ENCODE measurements at places on chromosomes 1 and 21.
A peak's percentile ranks its signal among the peaks of the same experiment; 100 is the strongest.

GRCh38 chr1:41293779-41294178 is 51.7 kb upstream of the SCMH1 start:
- no peak for DNase-seq

GRCh38 chr1:218249338-218250140 is 35.6 kb upstream of the RRP15 start:
- no peak for DNase-seq

DNA sequence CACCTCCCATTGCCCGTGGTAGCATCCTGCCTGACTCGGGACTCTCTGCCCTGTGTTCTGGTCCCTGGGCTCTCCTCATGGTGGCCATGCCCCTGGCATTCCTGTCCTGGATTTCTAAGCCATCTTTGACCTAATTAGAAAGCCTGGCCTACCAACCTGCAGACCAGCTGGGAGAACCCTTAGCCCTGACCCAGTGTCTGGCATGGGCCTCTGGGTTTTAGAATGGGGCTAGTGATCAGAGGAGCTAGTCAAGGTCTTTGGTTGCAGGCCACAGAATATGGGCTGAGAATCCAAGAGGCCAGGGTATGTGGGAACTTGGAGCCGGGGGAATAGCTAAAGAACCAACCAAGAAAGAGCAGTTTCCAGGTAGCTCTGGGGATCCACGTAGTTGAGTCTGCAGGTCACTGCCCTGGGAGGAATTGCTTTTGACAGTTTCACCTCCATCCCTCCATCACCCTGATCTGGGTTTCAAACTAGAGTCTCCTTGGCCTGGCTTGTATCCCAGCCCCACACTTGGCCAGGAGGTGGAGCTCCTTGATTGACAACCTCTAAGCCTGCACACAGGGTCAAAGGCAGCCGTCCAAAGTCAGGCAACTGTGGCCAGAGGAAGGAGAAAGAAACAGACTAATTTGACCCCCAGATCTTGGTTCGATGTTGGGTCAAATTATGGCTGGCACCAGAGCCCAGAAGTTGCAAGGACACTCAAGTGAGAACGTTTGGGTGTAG is 54.7 kb upstream of the ABCG1 start:
- peak; percentile 27 for DNase-seq

DNA sequence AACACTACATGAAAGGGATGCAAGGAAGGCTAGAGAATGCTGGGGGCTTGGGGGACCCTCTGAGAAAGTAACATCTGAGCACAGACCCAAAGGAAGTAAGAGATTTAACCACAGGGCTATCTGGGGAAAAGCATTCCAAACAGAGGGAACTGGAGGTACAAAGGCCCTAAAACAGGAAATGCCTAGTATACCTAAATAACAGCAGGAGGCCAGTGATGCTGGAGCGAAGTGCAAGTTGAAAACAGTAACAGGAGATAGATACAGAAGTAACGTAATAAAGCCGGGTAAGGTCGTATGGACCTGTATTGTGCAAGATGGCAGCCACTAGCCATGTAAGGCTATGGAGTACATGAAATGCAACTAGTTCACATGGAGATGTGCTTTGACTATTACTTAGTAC is 52.1 kb downstream of the CD34 start:
- no peak for DNase-seq

DNA sequence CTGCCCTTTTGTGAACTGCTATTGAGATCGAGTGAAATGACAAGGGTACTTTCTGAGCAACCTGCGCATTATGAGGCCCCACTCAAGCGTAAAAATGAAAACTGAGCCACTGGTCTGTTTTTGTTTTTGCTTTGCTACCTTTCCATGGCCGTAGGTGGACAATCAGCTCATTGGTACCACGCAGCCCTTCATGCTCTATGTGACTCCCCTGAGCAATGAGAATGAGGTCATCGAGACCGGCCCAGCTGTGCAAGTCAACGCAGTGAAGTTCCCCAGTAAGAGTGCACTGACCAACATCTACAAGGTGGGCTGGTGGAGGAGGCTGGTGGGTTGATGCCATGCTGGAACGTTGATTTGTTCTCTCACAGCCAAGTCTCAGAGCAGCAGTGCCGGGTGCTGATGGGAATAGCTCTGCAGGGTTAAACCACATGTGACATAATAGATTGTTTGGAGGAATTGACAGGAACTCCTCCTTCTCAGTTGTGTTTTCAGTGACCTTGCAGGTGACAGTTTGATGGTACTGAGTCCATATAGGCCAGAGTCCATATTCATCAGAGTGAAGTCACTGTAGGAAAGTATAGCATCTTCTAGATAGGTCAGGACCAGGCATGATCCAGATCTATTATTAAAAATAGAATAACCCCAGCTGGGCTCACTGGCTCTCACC is 170.3 kb downstream of the VPS13D start:
- no peak for DNase-seq

- DNase-seq = no peak
These were observed 580 bp upstream of the NECTIN4 start for GRCh38 chr1:161089938-161090337.

DNA sequence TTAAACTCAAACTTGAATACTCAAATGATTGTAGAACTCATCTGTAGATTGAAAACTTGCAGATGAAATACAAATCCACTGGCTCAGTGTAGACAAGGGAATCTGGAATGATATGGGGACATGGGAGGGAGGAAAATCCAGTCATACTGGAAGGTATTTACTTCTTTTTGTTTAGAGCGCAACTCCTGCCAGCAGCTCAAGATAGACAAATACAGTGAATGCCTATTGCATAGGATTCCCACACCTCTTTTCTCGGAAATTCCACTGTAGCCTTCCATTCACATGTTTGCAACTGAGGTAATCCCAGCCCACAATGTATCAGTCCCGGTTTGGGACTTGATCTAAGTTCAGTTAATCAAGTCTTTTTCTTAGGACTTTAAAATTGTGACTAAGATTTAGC is 311.2 kb downstream of the PTPRC start:
- DNase-seq = no peak

DNA sequence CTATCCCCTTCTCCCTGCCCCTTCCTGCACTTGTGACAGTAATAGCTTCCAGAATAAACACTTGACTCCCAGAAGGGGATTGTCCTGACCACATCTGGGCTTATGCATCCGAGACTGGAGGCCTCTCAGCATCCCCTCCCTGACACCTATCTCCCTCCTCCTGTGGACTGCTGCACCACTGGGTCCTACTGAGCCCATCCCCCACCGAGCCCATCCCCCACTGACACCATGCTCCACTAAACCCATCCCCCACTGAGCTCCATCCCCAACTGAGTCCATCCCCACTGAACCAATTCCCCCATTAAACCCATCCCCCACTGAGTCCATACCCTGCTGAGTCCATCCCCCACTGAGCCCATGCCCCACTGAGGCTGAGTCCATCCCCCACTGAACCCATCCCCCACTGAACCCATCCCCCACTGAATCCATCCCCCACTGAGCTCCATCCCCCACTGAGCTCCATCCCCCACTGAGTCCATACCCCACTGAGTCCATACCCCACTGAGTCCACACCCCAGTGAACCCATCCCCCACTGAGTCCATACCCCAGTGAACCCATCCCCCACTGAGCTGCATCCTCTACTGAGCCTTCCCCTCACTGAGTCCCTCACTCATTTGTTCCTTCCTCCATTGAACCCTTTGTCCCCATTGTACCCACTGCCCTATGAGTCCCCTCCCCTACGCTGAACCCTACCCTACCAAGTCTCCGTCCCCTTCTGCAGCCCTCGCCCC is 5.6 kb downstream of the PDZK1IP1 start:
- DNase-seq = no peak

DNA sequence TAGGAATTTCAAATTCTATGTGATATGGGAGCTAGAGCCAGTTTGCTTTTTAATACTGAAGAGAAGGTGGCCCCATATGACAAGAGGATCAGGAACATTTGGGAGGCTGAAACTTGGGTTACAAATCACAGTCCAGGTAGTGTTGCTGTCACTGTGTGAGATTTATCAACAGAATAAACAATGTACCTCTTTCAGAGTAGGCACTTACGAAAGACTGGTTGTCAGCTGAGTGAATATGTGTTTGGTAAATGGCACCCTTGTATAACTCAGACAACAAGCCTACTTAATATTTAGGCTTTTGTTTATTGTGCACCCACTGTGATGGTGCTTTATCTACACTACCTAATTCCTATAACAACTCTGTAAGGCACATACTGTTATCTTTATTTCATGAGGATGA is 7.4 kb upstream of the HAO2 start:
- no peak for DNase-seq

DNA sequence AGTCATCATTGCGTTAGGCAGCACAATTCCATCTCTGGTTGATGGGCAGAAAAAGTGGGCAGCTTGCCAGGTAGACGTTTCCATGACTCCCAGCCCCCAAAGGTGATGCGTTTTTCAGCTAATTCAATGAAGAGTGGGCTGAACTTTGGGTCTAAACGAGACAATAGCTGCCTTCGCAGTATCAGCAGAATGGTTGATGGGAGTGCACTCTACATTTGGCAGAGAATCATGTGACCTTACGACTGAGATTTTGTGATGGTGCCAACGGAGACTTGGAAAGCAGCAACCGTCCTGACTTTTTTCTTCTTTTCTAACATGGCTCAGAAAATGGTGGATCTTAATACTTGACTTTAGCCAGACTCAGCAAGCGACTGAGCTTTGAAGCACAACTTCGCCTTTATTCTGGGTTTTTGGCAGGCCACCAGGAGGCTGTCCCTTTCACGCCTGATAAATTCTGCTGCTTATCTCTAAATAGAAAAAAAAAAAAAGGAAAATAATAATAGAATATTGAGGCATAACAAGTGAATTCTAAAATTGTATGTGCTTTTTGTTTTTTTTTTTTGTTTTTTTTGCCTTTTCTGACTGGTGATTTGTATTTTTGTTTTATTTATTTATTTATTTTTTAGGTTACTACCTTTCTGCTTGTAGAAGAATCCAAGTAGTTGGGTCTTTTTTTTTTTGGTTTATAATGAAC is 804.8 kb downstream of the USP25 start:
- DNase-seq = no peak

GRCh38 chr1:114270718-114271117 is 117.0 kb upstream of the SYT6 start:
- no peak for DNase-seq

DNA sequence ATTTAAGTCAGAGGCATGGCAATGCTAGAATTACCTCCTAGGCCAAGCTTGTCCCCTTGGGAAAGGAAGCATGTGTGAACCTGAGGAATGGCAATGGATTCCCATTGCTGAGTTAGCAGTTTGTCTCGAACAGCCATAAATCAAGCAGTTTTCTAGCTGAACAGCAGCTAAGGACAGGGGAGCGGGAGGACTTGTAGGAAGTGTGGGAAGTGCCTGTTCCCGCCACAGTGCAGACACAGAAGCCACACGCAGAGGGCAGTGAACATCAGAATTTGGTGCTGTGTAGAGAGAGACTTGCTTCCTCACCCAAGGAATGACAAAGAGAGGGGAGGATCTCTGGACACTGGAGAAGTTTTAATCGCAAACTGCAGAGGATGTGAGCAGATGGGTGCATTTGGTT is 3.8 kb downstream of the PHGDH start:
- DNase-seq = no peak

- no peak for DNase-seq
These were observed 231.9 kb downstream of the SDCCAG8 start for GRCh38 chr1:243487649-243488227.

DNA sequence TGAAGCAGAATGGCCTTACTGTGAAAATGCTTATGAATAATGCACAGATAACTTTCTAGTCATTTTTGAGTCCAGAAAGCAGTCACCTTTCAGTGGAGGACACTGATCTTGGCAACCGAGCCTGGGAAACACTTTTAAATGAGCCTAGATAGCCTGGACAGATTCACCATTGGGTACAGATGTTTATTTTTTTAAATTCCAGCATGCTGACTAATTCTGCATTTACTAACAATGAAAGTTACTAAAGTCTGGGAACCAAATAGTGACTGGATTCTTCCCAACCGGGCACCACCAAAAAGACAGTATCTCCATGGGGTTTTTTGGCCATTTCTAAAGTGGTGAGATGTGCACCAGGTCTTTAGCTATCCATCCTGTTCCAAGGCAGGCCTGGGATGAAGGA is 3.3 kb upstream of the FMOD start:
- no peak for DNase-seq

GRCh38 chr1:61054601-61054993 is 27.8 kb upstream of the NFIA start:
- no peak for DNase-seq

DNA sequence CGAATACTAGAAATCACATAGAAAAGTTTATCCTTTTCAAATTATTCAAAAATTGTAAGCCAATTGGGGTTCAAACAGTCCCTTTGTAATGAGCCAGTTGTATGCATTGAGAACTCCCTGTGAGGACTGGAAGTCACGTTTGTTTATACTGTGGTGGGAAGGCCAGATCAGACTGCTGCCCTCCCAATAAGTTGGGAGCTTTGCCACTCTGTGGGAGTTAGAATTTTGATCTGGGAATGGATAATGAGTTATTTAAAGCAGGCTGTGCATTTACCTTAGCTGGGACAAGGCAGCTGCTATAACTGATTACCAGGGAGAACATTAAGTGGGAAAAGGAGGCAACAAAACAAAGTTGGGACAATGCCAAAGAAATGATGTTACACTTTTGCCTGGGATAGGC is 178.8 kb downstream of the SDCCAG8 start:
- DNase-seq = no peak

DNA sequence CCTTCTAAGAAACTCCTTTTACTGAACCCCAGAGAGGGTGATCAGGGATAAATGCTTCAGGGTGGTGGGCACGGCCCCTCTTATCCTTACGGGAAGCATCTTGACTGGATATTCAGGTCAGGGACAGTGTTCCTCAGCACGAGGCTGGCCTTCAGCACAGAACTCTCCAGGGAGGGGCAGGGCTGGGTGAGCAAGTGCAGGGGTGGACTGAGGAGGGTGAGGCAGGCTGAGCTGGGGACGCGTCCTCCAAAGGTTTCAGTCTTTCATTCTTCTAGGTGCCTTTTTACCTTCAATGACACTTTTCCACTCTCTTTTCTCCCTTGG is 52.3 kb downstream of the RASSF5 start:
- no peak for DNase-seq

- DNase-seq = no peak
These were observed 170.8 kb downstream of the LBR start for GRCh38 chr1:225257081-225257480.

DNA sequence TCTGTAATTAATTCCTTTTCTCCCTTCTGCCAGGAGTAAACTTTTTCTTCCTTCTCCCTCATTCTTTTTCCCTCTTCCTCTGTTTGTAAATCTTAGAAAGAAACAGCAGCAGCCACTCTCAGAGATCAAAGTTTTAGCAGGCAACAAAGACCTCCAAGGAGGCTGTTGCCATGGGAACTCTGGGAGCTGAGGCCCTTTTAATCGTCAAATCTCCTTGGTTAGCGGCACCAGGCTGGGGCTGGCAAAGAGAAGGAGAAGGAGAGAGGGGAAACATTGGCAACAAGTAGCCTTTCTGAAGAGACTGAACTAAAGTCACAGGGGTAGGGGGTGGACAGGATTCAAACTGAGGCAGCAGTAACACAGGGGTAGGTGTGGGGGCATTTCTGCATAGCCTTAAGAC is 25.2 kb downstream of the ILDR2 start:
- DNase-seq = no peak

GRCh38 chr21:45470773-45471524 is 66.0 kb downstream of the COL18A1 start:
- DNase-seq = peak; percentile 44
